OCI-LY7 (cell line): ENCODE measurements at places on chromosomes 7 and 10.

- no peak for DNase-seq
These were observed 14.5 kb downstream of the ADK start for GRCh38 chr10:74165530-74165901.

- DNase-seq, result no peak
These were observed 42.4 kb downstream of the PROSER2 start for GRCh38 chr10:11865561-11865960.

DNA sequence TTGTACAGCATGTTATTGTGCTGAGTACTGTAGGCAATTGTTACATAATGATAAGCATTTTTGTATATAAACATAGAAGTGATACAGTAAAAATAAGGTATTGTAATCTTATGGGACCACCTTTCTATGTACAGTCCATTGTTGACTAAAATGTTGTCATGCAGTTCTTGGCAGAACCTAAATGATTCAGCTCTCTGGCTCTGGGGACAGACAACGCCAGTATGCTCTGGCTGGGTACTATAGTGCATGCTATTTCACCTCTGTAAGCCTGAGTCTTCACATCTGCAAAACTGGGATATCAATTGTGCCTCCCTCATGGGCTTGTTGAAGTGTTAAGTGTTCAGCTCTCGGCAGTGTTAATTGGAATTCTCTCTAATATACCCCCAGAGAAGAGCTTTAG is 674.3 kb downstream of the INHBA start:
- DNase-seq, result no peak

DNA sequence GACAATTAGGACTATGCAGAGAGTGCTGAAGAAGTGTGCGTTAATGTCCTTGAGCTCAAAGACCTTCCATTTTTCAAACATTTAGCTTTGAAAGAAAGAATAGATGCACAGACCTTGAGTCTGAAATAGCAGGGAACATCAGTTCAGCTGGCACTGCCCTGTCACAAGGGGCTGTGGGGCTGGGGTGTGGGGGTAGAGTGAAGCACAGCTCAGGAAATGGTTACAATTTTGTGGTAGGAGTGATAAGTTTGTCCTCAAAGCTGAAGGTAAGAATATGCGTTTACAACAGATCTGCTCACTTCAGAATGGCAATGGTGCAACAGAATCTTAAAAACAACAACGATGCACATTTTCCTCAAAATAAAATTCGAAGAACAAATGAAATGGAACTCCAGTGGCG is 33.6 kb downstream of the SMKR1 start:
- no peak for DNase-seq

DNA sequence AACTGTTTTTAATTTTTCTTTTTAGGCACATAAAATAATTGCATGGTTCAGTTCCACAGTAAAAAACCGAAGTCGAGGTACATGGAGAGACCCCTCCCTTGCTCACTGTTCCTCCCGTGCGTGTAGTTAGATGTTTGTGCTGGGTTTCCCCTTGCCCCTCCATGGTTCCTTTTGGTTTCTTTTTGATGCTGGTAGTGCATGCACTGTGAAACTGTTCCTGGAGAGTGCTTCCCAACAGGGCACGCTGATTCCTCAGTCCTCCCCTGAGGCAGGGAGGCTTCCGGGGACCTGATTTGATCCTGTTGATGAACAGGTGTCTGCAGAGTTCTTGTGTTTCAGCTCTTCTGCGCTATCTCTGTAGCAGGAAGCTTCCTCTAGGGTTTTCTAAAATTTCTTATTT is 69.5 kb downstream of the ADCY1 start:
- no peak for DNase-seq

DNA sequence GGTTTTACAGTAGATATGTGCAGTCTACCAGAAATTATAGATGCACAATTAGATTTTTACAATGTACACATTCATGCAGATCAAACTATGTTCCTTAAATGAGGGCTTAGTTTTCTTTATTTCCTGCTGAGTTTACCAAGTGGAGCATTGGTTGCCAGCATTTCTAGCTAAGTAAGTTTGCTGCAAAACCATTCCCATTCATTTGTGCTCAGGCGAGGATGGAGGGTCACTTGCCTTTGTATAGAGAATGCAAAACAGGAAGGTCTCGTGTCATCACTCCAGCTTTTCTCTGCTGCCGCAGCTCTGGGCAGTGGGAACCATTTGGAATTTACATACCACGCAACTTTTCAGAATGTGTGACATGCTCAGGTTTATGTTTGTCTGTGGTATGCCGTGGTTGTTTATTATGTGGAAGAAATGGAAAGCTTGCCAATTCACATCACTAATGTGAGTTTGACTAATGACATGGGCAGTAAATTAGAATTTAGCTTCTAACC is 198.6 kb downstream of the TRIL start:
- DNase-seq, result no peak

DNA sequence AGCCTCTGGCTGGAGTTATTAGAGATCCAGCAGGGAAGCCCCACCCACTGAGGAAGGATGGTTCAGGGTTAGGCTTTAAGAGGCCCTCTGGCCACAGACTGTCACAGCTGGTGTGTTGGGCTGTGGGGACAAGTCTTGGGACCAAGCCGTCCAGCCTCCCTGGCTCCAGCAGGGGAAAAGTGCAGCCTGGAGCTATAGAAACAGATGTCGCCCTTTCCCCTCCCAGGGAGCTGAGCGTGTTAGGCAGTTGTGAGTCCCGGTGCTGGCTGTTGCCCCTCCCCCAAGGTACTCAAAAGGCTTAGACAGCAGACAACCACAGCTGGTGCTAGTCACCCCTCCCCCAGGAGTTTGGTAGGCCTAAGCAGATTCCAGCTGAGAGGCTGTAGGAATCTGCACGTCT is 143.4 kb downstream of the TMEM168 start:
- DNase-seq, result no peak

GRCh38 chr7:5232485-5232837 is 42.4 kb downstream of the WIPI2 start:
- DNase-seq, result no peak

DNA sequence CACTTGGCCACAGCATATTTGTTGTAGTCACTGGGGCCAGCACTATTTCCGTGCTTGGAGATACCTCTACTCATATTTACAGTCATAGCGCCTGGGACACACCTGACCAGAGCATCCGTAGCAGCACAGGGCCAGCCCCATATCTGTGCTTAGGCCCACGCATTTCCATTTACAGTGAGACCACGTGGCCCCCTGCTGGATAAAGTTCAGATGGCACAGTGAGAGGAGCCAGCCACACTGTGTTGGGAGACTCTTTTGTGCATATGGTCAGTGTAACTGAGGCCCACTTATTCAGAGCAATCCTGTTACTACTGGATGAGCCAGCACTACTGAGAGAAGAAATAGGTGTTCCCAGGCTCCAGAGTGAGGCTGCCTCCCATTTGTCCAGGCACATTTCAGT is 455.3 kb downstream of the REEP3 start:
- peak; percentile 37 for DNase-seq
